Central memory CD8-positive, alpha-beta T cell (primary cell): ENCODE measurements at places on chromosomes 13 and 19.

GRCh38 chr19:45306518-45307027, 16.1 kb downstream of the CKM start:
- DNase-seq = no peak

GRCh38 chr13:34623331-34623730, 318.7 kb upstream of the NBEA start:
- no peak for DNase-seq

- DNase-seq = no peak
Observed at GRCh38 chr13:98280176-98280510, 103.1 kb upstream of the RNF113B start.

GRCh38 chr13:30496147-30496546, 30.4 kb upstream of the HMGB1 start:
- no peak for DNase-seq

GRCh38 chr19:1171755-1172352, 2.2 kb downstream of the SBNO2 start:
- no peak for DNase-seq

DNA sequence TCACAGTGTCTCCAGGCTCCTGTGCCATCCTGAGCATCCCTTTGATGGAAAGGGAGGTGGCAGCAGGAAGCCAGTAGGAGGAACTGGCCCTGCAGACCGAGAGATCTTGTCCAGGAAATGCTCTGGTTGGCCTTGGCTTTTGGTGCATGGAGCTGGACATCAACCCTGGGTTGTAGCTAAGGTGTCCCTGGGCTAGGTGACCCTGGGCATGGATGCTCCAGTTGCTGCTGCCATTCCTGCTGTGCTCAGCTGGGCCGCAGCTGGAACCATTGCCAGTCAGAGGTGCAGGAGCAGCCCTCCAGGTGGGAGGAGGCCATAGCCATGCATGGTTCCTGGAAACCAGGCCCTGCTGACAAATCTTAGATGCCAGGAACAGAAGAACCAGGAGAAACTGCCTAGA, 67.5 kb downstream of the ZNF98 start:
- no peak for DNase-seq

- no peak for DNase-seq
Observed at GRCh38 chr19:38712161-38712748, 32.0 kb downstream of the CAPN12 start.

GRCh38 chr13:91232716-91233115, 114.8 kb upstream of the MIR17HG start:
- no peak for DNase-seq

DNA sequence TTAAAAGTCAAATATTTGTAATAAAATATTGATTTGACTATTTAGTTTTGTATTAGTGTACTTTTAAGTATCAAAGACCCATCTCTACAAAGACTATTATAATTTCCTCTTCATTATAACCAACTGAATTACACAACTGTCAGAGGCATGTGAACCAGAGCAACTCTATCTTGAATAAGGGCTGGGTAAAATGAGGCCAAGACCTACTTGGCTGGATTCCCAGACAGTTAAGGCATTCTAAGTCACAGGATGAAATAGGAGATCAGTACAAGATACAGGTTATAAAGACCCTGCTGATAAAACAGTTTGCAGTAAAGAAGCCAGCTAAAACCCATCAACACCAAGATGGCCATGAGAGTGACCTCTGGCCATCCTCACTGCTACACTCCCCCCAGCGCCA, 36.2 kb upstream of the ATP12A start:
- DNase-seq = no peak

- DNase-seq = no peak
Observed at GRCh38 chr19:13983213-13983889, 22.8 kb downstream of the RFX1 start.

DNA sequence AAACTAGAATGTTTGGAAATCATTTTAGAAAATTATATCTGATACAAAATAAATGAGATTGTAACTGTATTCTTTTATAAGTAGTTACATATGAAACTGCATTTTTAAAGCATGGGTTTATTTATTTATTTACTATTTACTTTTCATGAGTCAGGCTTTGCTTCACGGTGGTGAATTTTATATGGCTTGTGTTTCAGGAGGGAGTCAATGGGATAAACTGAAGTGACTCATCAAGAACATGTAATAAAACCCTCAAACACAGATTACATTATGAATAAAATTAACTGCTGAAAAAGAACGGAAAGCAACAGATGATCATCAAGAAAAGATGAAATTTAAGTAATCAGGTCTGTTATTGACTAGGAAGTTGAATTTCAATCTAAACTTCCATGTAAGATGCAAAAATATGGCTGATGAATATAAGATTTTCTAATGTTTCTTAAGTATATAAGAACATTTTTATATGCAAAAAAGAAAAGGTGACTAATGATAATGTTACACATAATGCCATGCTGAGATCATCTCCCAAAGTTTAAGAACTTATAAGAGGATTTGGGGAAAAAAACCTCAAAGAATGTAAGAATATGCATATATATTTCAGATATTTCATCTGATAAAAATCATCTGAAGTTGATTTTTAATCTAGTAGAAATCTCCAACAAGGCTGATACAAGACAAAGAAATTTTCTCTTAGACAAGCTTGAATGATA, 383.6 kb downstream of the SLITRK1 start:
- DNase-seq = no peak

- no peak for DNase-seq
Observed at GRCh38 chr19:34555447-34555846, 73.9 kb downstream of the WTIP start.

GRCh38 chr13:39051157-39051556, 12.9 kb downstream of the NHLRC3 start:
- no peak for DNase-seq

GRCh38 chr13:27921421-27921960, 1.7 kb downstream of the PDX1 start:
- no peak for DNase-seq

GRCh38 chr13:42548731-42549551, 25.0 kb upstream of the TNFSF11 start:
- DNase-seq = no peak

DNA sequence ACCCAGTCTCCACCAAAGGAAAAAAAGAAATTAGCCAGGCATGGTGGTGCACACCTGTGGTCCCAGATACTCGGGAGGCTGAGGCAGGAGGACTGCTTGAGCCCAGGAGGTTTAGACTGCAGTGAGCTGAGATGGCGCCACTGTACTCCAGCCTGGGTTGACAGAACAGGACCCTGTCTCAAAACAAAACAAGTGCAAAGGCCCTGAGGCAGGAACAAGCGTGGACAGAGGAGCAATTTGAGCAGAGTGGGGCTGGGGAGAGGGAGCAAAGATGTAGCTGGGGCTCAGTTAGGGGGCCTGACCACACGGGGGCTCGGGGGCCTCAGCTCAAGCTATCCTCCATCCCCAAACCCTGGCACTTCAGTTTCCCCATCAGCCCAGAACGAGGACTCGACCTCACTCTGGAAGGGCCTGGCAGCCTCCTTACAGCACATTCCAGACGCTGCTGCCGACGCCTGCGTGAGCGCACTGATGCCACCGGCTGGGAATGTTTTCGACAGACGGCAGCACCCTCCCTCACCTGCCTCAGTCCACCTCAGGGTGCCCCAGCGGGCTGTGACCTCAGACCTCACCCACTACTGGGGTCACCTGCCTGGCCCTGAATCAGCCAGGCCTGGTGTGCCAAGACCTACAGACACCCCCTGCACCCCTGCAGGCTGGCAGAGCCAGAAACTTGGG, 1.8 kb upstream of the POLRMT start:
- DNase-seq = no peak

GRCh38 chr19:35044317-35045117, 3.0 kb downstream of the HPN start:
- DNase-seq = peak; percentile 34

- DNase-seq = no peak
Observed at GRCh38 chr19:17137417-17137816, 61.8 kb downstream of the MYO9B start.

DNA sequence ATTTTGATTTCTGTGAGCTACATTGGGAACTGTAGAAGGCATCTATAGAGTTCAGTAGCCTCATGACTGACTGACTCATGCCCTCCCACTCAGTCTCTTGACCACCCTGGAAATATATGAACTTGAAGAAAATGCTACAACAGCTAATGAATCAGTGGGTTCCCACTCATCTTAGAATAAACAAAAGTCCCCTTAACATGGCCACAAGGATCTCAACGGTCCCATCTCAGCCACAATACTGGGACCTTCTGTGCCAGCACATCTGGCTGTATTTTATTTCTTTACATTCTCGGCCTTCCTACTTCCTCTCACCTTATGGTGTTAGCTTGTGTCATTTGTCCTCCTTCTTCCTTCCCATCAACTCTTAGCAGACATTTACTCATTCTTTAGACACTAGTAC, 619.8 kb downstream of the DCT start:
- DNase-seq = no peak

GRCh38 chr19:42253245-42254088, 1.5 kb downstream of the ERF start:
- no peak for DNase-seq

- DNase-seq = no peak
Observed at GRCh38 chr19:29771708-29772414, 39.9 kb upstream of the CCNE1 start.
